NCI-H2029 (cell line): ENCODE measurements at places on chromosomes 1 and 21.

DNA sequence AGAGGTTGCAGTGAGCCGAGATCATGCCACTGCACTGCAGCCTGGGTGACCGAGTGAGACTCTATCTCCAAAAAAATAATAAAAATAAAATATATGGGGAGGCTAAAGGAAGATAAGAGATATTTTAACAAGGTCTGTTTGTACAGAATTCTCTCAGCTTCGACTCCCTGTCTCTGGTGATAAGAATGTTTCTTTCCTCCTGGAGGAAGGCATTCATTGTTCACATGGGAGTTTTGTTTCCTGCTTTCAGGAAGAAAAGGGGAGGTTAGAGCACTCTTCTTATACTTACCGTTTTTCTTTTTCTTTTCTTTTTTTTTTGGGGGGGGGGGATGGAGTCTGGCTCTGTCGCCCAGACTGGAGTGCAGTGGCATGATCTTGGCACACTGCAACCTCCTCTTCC, 2.0 kb upstream of the NAXE start:
- DNase-seq = no peak

DNA sequence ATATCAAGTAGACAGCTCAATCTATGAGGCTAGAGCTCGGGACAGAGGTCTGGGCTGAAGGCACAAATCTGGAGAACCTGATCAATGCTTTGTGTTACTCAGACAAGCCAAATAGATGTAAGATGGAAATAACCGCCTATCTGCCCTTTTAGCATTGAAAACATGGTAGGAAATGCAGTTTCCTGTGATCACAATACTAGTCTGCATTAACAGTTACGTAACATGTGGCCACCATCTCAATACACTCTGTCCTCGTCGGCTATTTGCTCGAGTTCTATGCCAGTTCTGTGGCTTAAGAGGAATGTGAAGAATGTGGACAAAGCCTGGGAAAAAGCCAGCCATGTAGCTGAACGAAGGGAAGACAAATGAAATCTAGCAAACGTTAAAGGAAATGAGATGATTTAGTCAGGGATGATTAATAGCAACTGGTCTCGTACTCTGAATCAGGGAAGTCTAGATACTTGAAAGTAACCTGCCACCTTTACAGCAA, 73.3 kb downstream of the HSF2BP start:
- DNase-seq = no peak

DNA sequence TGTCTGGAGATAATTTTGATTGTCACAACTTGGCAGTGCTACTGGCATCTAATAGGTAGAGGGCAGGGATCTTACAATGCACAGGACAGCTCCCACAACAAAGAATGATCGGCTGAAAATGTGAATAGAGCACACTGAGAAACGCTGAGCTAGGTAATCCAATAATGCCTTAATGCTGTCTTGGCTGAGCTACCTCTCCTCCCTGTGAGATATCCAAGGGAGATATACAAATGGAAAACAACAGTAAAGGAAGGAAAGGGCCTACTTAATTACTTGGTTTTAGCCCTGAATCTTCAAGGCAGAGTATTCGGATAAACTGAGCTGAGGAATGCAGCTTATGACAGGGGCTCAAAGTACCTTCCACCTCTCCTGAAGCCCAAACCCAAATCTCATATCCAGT, 2.9 kb downstream of the DNASE2B start:
- no peak for DNase-seq

- no peak for DNase-seq
Observed at GRCh38 chr1:6972399-6972798, 187.1 kb downstream of the CAMTA1 start.

- DNase-seq = no peak
Observed at GRCh38 chr1:152870831-152871730, 7.0 kb upstream of the SMCP start.

- no peak for DNase-seq
Observed at GRCh38 chr1:41847733-41848132, 71.0 kb downstream of the HIVEP3 start.

GRCh38 chr1:154883919-154884868, 14.1 kb upstream of the KCNN3 start:
- no peak for DNase-seq

GRCh38 chr1:21912038-21912758, 24.9 kb downstream of the HSPG2 start:
- DNase-seq = no peak

DNA sequence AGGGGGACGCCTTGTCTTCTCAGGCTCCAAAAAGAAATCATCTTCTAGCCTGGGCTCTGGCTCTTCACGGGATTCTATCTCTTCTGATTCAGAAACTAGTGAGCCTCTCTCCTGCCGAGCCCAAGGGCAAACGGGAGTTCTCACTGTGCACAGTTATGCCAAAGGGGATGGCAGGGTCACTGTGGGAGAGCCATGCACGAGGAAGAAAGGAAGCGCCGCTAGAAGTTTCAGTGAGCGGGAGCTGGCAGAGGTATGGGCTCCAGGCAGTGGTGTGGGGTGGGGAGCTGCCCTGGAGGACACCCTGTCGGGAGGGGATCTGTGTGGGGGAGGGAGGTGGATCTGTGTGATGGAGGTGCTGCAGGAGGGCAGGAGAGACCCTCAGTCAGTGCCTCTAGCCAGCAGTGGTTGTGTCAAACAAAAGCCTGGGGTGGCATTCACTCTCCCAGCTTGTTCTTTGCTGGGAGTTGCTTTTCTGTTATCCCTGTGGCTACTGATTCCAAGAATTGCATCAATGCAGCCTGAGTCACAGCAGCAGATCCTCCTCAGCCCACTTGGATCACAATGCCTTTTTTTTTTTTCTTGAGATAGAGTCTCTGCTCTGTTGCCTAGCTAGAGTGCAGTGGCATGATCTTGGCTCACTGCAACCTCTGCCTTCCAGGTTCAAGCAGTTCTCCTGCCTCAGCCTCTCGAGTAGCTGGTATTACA, 21.8 kb downstream of the KDM4A start:
- DNase-seq = no peak

GRCh38 chr1:243713470-243714186, 136.4 kb downstream of the AKT3 start:
- peak; percentile 49 for DNase-seq

GRCh38 chr1:3042481-3042880, 21.2 kb downstream of the ACTRT2 start:
- no peak for DNase-seq

DNA sequence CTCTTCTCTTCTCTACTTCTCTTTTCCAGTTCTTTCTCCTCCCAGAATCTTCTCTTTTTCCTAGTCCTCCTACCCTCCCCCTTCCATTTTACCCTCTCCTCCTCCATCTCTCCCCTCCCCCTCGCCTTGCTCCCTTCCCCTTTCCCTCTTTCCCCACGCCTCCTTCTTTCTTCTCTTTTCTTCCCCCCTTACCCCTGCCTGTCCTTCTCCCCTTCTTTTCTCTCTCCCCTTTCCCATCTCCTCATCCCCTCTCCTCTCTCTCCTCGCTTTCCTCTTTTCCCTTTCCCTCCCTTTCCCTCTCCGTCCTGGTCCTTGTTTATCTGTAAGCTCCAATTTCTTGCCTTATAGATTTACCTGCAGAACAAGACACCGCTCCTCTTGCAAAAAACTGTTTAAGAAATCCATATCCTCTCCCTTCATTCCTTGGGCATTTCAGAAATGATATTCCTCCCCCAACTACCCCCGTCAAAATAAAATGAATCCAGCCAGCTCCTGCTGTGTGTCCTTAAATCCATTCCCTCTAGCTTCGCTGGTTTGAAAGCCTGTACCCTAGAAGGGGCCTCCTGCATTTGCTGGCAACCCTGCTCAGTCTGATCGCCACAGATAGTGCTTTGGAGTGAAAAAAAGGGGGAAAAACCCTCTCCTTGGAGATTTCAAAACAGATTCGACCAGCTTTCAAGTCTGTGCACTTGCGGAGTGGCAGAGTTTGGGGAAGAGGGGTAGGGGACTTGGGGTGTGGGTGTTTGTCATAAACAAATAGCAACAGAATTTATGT, 89.4 kb downstream of the PAPPA2 start:
- no peak for DNase-seq
